ENCODE measurements at places on chromosomes 6 and 20.
A peak's percentile ranks its signal among the peaks of the same experiment; 100 is the strongest.

GRCh38 chr6:28884423-28885131 lies 39.2 kb downstream of the TRIM27 start:
- no peak for DNase-seq

- no peak for DNase-seq
Observed at GRCh38 chr6:116247285-116247684, 6.6 kb downstream of the TSPYL4 start.

DNA sequence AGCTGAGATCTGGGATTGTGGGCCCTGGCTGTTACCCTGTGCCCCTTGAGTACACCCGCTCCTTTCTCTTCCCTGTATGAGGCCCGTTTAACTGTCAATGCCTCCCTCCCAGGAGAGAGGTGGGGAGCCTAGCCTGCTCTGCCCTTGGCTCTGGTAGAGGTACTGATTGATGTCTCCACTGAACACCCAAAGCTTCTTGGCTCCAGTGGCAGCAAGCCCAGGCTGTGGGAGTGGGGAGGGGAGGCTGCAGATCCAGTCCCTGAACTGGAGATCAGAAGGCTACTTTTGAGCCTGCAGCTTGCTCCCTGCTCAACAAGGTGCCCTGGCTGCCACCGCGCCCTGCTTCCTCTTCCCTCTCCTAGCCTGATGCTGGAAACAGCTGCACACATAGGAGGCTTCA lies 7.5 kb downstream of the LRRC73 start:
- no peak for DNase-seq

GRCh38 chr6:162373192-162373591 lies 354.4 kb downstream of the PRKN start:
- no peak for DNase-seq

- no peak for DNase-seq
Observed at GRCh38 chr20:53021934-53022333, 49.8 kb downstream of the TSHZ2 start.

- peak; percentile 63 for DNase-seq
Observed at GRCh38 chr20:10219452-10219791, 792 bp downstream of the SNAP25 start.

DNA sequence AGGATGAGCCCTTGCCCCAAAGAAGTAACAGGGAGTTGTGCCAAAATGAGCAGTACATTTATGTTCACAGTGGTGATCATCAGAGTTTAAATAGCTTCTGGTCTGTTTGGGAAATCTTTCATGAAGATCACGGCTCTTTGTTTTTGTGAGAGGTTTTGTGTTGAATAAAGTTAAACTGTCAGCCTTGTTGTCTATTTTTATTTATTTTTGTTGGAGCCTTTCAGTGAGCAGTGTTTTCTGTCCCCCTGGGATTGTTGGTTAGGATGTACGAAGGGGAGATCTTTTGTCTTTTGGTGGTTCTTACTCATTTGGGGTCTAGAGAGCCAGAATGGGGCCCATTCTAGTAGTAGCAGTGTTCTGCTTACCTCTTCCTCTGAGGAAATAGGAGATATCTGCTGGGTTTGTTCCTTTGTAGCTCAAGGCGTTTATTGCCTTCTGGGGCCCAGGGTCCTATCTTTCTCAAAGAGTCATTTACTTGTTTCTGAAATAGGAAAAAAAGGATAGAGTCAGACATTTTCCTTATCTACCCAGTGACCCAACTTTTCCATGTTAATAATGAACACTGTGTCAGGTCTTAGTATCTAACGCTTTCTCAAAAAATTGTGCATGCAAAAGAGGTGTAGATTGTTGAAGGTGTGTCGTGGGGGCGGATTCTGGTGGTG lies 157.4 kb downstream of the JARID2 start:
- no peak for DNase-seq

DNA sequence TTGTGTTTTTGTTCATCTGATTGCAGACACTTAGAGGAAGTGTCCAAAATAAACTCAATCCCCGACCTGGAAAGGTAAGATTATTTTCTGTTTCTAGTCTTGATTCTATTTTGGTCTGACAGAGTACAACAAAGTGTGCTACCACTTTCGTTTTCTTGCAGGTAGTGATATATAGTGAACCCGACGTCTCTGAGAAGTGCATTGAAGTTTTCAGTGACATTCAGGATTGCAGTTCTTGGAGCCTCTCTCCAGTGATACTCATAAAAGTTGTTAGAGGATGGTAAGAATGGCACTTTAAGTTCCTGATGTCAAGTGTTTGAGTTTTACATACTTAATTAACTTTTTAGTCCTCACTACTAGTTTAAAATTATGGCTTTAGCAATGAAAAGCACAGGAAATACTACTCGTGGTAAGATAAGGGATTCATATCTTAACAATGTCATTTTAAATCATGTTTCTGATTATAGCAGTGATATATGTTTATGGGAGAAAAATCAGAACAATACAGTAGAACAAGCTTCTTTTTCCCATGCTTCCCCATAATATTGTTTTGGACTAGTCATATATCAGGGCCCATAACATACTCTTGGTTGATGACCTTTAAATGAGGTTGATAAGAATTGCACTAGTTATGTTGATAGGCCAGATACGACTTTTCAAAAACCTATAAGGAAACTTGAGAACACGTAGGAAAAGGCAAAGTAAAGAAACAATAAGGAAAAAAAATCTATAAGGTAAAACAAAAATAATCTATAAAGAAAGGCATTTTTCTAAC lies 104.0 kb downstream of the RTN4IP1 start:
- no peak for DNase-seq

DNA sequence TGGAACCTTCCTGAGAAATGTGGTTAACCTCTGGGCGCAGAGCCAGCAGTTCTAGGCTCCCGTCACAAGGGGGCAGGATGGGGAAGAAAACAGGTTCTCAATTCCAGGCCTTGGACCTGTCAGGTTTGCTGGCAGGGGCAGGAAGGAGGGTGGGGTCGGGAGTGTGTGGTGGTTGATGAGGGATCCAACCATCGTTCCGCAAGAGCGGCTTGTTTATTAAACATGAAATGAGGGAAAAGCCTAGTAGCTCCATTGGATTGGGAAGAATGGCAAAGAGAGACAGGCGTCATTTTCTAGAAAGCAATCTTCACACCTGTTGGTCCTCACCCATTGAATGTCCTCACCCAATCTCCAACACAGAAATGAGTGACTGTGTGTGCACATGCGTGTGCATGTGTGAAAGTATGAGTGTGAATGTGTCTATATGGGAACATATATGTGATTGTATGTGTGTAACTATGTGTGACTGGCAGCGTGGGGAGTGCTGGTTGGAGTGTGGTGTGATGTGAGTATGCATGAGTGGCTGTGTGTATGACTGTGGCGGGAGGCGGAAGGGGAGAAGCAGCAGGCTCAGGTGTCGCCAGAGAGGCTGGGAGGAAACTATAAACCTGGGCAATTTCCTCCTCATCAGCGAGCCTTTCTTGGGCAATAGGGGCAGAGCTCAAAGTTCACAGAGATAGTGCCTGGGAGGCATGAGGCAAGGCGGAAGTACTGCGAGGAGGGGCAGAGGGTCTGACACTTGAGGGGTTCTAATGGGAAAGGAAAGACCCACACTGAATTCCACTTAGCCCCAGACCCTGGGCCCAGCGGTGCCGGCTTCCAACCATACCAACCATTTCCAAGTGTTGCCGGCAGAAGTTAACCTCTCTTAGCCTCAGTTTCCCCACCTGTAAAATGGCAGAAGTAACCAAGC lies 29.6 kb downstream of the SRSF3 start:
- peak; percentile 89 for DNase-seq

DNA sequence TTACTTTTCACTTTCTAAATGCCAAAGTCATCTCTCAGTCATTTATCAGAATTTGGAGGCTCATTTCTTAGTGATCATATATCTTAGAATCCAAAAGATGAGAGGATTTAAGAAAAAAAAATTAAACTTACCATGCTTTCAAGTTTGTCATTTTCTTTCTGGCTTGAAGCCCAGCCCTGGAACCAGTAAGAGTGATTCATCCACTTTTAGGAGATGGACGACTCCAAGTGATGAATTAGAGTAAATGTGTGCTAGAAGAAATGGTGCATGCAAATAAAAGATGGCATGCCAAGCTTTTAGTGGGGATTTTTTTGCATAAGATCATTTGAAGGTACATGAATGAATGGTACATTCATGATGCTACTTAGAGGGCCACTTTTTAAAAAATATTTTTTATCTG lies 20.1 kb downstream of the PLCB1 start:
- DNase-seq, result peak; percentile 66

GRCh38 chr6:34566830-34567546 lies 10.9 kb upstream of the SPDEF start:
- no peak for DNase-seq

GRCh38 chr6:151477726-151478125 lies 16.1 kb upstream of the CCDC170 start:
- no peak for DNase-seq

DNA sequence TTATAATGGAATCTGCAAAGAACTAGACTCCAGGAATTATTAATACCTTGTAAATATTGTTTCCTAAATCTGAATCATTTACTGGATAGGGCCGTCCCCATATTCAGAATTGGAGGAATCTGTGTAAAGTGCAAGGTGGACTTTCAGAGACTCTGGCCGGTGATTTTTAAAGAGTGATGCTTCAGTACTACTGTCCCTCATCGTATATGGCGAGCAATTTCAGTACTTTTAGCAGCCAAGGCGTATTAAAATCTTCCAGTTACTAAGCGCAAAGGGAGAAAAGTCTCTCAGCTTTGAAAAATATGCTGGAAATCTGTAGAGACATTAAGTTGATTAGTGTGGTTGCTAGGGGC lies 483 bp downstream of the SMIM26 start:
- DNase-seq, result no peak

All from fibroblast of pulmonary artery (primary cell).